ENCODE measurements at places on chromosomes 13 and 19.

- no peak for DNase-seq
These were observed 913.5 kb upstream of the ATXN8OS start for GRCh38 chr13:69194130-69194529.

- DNase-seq = no peak
These were observed 2.2 kb upstream of the SCN1B start for GRCh38 chr19:35027851-35028599.

DNA sequence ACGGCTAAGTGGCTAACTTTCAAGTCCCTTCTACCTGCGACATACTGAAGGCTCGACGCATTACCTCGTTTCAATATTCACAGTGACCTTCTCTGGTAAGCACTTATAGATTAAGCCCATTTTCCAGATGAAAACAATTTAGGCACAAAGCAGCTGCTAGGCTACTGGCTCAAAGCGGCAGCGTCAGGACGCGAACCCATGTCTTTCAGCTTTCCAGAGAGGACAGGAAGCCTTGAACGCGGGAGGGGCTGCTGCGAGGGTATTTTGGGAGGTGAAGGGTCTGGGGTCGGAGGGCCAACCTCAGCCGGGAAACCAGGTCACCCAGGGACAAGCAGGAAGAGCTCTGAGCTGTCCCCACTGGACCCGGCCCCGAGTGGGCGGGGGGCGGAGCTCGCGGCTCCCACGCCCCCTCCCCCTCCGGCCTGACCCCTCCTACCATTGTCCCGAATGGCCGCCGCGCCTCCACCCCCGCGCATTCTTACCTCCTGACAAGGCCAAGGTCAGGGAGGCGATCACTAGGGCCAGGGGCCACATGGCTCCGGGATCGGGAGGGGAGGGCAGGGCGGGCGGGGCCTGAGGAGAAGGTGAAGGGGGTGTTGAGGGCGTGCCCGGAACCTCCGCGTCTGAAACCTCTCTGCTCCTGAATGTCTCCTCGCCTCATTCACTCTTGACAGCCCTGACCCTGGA lies at the start of gene KLK13:
KLK13 (minus strand) TSS at position 559 of the 687 bp plus-strand sequence; CDS start at position 534, 25 bp downstream.
- DNase-seq = no peak

- DNase-seq = no peak
These were observed 165.9 kb downstream of the TEX29 start for GRCh38 chr13:111486331-111486730.

DNA sequence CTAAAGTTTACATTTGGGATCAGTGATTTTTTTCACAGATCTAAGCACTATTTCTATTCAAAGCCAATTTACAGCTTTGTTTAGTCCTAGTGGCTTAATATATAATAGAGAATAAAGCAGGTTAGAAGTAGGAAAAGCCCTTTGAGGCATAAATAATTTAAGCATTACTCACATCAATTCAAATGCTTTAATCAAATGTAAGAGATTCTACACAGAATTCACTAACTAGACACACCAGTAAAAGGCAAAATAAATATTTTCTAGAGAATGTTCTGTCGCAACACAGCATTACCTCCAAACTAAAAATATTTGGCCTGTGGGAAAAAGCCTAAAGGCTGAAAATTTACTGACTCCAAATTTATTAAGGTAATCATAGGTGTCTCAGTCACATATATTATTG lies 31.3 kb downstream of the KCTD12 start:
- DNase-seq = no peak

GRCh38 chr19:782185-782877 lies 14.9 kb upstream of the PTBP1 start:
- no peak for DNase-seq

GRCh38 chr13:99347911-99348451 lies 40.8 kb upstream of the GPR183 start:
- DNase-seq = no peak

- DNase-seq = no peak
These were observed 228.7 kb downstream of the LACC1 start for GRCh38 chr13:44108331-44108858.

DNA sequence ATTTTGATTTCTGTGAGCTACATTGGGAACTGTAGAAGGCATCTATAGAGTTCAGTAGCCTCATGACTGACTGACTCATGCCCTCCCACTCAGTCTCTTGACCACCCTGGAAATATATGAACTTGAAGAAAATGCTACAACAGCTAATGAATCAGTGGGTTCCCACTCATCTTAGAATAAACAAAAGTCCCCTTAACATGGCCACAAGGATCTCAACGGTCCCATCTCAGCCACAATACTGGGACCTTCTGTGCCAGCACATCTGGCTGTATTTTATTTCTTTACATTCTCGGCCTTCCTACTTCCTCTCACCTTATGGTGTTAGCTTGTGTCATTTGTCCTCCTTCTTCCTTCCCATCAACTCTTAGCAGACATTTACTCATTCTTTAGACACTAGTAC lies 619.8 kb downstream of the DCT start:
- DNase-seq = no peak

DNA sequence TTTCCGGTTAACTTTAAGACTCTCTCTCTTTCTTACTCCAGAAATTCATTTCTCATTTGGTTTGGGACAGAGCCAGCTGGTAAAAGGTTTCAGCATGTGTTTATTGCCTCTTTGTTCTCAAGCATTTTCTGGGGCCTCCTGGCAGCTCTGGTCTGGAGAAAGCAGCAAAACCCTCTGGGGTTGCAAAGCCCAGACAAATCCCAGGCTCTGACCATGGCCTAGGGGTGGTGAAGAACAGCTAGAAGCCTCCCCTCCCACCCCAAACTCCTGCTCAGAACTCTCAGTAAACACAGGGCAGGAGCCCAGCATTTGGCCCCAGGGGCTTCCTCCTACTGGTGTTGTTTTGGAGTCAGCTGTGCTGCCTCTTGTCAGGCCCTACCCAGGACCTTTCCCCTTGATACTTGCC lies 124.2 kb upstream of the SERP2 start:
- no peak for DNase-seq

DNA sequence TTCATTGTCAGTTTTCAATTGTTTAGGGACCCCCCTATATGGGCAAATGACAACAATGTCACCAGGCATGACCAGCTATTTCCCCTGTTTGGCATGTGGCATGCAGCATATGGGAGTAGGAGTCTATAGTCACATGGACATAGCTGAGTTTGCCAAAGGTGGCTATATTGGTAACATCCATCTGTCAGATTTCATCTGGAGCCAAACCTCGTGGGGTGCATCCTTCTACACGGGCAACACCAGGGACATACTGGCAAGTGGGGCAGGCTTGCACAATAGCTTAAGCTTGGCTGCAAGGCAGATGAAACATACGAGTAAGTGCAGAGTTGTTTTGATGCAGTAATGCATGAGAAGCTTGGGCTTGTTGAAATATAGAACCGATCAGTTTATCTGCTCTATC lies 24.5 kb upstream of the ZNF816 start:
- no peak for DNase-seq

DNA sequence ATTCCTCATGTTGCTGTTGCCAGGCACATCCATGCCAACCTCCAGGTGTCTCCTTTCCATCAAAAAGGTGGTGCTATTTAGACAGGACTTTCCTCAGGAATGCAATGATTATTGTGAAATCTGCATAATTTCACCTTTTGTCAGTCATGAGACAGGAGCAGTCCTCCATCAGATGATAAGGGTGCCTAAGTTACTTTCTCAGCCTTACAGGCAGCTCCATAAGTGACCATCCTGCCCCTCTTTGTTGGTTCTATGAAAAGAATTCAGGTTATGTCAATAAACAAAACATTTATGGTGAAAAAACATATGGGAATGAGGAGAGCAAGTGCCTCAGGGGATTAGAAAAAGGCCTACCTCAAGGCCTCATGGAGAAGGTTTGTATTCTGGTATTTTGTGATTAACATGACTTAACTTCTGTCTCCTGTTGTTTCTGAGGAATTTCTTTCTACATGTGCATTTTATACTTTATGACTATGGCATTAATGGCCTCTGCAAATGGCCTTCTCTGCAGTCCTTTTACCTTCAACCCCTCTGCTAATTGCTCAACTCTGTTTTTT lies 110.3 kb upstream of the DIAPH3 start:
- no peak for DNase-seq

DNA sequence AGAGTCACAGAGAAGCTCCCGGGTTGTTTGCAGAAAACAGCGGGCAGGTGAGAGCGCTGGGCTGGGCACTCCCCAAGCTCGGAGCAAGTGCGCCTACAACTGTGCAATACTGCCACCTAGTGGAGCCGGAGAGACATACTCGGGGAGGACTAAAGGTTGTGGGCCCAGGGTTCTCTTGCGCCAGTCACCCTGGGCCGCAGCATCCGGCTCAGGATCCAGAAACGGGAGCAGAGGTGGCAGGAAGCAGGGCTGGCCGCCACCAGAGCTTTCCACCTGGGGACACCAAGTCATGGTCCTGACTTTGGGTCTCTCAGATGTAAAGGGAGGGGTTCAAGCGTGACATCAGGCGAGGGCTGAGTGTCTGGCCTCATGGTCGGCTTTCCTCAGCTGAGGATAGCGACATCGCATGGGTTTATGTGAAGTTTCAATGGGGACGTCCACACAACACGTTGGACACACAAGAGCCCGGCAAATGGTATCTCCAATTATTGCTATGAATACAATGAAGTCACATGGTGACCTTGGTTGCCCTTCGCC lies 11.2 kb upstream of the KLK4 start:
- peak; percentile 62 for DNase-seq

GRCh38 chr13:94272038-94272437 lies 207.4 kb downstream of the DCT start:
- DNase-seq = no peak

DNA sequence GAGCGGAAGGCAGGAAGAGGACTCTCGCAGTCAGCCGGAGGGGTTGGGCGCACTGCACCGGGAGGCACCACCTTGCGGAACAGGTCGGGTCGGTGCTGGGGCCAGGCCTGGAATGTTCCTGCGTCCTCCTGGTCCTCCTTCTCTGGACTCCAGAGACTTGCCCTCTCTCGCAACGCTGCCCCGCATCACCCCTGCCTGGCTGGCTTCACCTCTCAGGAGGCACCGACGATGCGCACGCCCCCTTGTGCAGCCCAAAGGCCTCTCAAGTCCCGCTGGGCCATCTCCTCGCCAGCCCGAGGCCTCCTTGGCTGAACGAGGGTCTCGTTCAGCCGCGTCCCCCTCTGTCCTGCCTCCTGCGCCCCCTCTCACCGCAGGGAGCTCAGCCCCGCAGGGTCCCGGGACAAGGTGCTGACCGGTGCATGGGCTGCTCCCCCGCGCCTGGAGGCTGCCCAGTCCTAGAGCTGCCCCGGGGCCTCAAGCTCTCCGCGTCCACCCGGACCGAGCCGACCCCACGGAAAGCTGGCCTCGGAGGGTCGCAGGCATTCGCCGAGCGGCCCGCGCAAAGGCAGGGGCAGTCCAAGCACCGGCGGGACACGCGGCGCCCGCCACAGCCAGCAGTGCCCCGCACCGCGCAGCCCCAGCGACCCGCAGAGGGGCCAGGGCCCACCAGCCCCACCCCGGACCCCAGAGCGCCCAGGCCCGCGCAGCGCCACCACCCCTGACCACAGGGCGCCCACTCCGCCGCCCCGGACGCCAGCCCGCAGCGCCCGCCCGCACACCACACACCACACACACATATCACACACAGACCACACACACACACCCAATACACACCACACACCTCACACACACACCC lies 133.8 kb downstream of the CRYL1 start:
- DNase-seq = no peak

DNA sequence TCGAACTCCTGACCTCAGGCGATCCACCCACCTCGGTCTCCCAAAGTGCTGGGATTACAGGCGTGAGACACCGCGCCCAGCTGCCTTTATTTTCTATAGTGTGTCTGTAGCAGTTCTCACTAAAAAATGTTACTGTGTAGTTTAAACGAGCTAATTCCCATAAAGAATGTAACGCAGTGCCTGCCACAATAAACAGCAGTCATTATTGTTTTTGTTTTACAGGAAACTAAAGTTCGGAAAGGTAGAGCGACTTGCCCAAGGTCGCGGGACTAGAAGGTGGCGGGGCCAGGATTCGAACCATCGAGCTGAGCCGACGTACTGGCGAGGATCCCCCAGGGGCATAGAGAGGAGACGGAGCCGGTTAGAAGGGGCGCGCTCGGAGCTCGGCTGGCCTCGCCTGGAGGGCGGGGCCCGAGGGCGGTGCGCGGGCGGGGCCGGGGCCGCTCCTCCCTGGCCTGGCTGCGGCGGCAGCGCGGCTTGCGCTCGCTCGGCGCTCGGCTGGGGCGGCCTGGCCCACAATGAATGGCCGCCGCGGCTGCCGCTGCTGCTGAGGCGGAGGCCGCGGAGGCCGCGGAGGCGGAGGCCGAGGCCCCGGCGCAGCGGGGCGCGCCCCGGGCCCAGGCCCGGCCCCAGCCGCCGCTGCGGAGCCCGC lies at the start of gene NACC1:
NACC1 (plus strand) TSS at position 493 of the 652 bp plus-strand sequence. CDS start 16,944 bp downstream, outside the sequence.
- DNase-seq = peak; percentile 93

DNA sequence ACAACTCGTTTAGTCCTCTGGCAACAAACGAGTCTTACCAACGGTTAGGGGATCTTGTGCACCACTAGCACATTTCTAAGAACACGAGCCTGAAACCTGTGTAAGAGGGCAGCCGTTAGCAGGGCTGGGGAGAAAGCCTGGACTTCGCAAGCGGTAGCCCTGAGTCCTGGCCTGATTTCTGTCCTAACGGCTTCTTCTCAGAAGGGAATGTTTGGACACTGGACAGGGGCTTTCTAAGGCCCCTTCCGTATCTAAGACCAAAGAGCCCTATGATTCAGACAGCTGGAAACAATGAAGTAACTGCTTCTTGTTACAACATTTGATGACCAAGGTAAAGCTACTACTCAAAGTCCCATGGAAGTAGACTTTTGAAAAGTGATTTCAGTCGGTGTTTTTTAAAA lies 2.2 kb downstream of the ANKRD10 start:
- no peak for DNase-seq

DNA sequence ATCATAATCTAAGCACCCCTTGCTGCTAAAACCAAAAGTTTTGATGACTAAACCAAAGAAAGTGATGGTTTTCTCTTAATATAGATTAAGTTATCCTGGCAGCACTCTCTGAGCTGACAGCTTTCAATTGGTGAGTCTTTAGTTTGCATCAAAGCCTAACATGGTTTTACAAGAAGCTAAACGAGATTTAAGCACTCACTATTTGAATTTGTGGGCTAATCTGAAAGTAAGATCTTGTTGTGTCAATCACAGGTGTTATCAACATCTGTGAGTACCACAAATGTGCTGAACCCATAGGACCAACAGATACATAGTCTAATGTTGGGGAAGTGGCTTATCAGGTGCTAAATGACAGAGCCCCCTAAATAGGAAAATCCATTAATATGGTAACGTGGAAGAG lies 223.9 kb downstream of the LHFPL6 start:
- DNase-seq = no peak

- DNase-seq = no peak
These were observed 257.9 kb downstream of the NHLRC3 start for GRCh38 chr13:39296193-39296592.

GRCh38 chr13:87867426-87867825 lies 196.3 kb downstream of the SLITRK5 start:
- no peak for DNase-seq

All from CD4-positive, alpha-beta T cell (primary cell).